ENCODE measurements at places on chromosomes 1 and 21. TPM values are rescaled to one million over a fixed set of nuclear protein-coding genes. Genes with fewer than 3 reads are reported as not detected.

GRCh38 chr21:44010429-44010828 lies 1.7 kb upstream of the TRAPPC10 start:
- no peak for DNase-seq

GRCh38 chr1:202361701-202362100 lies 13.2 kb downstream of the PPP1R12B start:
- DNase-seq = no peak

DNA sequence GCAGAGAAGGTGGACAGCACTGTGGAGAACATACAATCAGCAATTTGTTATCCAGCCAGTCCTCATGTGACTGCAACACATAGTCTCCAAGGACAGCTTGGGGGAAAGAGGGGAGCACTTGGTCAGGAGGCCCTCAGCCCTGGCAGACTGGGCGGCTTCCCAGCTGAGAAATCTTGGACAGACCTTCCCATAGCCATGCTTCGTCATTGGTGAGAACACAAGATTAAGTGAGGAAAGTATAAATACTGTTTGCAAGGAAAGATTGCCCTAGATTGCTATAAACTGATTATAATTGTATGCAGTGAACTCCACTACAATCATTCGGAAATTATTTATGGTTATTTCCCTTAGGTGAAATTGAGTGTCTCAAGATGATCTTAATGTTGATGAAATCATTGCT lies 131.5 kb downstream of the LMX1A start:
- DNase-seq = no peak

GRCh38 chr1:161226759-161227158 lies 899 bp downstream of the TOMM40L start:
- DNase-seq = no peak

DNA sequence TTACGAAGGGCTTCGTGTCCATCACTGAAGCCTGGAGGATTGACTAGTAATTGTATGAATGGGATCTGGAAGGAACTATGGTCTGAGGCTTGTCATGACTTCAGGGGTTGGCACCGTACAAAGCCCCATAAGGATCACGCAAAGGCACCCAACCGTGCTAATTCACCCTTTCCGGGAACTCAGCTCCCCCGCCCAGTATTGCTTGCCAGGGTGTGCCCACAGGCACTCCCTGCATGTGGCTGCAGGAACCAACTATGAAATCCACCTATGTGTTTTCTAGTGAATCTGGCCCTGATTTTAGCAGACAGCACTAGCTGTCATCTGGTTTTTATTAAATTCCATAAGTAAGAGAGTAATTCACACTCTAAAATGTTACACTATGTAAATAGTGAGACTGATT lies 139.2 kb downstream of the TM2D1 start:
- DNase-seq = peak; percentile 8

C21orf58 gene
- total RNA-seq = 2.4 TPM

DNA sequence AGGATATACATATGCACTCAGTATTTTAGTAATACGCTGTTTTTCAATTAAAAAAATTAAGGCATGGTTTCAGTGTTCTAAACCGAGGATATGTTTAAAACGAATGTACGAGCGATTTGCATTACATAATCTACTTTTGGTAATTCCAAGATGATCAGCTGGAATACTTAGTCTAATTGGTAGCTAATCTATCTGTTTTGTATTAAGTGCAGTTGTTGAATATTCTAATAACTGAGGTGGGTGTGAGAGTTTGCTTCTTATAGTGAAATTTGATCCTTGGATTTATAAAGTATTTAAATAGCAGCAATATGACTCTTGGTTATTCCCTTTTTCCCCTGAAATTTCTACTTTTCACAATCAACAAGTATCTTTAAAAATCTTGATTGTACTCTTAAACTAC lies 1.3 kb downstream of the RNF2 start:
- DNase-seq = no peak

GRCh38 chr1:62462370-62462769 lies 25.5 kb downstream of the USP1 start:
- no peak for DNase-seq

- no peak for DNase-seq
Measured at GRCh38 chr1:48568501-48568900, 96.5 kb upstream of the SPATA6 start.

DNA sequence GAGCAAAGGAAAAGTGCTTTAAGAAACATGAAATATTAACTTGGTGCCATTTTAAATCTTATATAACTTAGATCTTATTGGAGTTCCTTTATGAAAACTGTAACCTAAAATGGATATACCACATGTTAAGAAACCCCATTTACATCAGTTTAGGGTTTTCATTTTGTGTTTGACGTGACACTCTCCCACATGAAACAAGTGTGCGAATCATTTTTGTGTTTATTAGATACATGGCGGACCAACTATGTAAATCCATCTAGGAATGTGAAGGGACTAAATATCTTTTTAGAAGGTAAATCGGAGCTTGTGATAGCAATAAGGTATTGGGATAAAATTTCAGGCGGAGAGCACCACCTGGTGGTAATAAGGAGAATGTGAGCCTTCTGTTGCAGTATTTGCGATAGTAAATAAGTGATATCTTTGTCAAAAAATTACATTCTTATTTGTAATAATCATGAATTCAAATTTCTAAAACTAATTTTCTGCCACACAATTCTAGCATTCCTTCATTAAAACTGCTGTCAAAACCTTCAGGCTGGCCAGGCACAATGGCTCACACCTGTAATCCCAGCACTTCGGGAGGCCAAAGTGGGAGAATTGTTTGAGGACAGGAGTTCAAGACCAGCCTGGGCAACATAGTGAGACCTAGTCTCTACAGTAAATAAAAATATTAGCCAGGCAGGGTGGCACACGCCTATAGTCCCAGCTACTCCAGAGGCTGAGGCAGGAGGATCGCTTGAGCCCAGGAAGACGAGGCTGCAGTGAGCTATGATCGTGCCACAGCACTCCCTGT lies 31.3 kb downstream of the SMAP2 start:
- DNase-seq = peak; percentile 56

TNFRSF14 gene
- 303 TPM for total RNA-seq

PRDM16 gene
- 0.61 TPM for total RNA-seq

DNA sequence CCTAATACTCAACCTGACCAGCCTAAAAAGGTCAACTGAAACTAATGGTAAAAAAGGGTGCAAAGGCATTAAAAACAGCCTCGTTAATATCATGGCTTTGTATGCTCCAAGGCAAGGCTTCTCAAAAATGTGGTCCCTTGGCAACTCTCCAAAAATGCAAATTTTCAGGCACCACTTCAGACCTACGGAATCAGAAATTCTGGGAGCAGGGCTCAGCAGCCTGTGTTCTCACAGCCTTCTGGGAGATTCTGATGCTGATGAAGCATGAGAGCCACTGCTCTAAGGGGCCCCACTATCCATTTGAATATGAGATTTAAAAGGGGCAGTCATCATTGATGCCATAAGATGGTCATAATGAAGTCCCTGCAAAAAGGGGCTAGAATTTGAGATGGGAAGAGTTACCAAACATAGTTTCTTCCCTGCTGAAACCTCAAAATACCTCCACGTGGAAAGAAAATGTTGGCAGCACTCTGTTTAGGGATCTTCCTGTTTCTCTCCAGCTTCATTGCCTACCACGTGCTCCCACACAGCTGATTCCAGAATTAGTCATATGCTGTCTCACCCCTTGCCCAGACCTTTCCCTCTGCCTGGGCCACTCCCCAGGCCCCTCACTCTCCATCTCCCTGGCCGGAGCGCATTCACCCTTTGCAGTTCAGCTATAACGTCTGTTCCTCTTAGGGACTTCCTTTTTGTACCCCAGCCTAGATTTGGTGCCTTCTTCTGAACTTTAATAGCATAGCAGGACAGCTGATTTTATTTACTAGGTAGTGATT lies 46.7 kb downstream of the PHC2 start:
- peak; percentile 6 for DNase-seq

CR1L gene
- not detected for total RNA-seq

DNA sequence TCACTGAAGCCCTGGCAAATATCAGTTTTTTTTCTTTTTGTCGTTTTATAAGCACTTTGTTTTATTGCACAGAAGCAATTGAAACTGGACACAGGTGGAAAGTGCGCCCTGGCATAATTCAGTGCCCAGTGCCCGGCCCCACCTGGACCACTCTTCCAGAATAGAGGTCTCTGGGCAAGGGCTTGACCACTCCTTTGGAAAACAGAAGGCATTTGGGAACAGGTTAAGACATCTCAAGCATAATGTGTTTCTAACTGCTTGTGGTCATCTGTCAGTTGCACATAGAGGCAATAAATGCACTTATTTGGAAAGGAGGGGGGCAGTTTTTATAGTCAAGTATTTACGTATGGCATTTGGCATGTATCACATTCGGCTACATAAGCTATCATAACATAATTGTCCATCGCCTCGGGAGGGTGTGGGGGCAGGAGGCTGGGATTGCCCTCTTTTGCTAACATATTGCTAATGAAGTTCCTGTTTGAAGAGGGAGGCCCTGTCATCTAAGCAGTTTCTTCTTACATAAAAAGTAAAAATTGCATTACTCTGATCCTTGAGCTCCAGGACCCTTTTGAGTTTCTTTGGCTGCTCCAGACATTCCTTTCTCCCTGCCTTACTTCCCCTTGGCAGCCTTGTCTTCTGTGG lies 14.7 kb upstream of the CD2 start:
- DNase-seq = no peak

DNA sequence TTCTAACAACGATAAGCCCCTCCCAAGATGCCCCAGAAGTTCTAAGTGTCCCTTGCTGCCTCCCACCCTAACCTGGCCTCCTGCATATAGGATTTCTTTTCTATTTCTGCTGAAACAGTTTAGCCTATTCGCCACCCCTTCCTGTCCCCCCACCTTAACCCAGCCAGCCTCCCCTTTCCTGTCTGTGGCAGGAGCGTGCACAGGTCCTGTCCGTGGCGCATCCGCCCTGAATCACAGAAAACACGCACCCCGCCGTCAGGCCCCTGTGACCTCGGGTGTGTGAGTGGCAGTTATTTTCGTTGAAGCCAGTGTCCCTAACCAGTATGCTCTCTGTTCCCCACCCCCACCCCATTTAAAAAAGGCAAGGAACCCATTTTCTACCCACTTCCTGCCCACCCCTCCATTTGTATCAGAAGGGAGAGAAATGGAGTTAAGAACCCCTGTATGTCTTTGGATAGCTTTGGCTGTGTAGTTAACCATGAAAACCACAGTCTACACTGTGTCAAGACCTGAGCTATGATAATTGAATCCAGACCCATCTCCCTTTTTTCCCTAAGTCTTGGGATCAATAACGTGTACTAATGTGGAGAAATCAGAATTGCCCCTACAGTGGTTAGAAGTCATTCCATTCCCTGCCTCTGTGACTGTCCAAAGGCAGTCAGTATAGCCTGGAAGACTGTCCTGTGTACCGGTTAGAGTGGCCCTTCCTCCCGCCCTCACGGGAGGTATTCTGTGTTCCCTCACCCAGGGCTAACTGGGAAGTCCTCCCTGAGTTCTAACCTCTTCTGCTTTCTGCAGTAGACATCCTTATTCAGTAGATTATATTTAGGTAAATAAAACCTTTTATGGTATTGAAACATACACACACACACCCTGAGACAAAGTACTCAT lies 1.8 kb downstream of the PLEKHO1 start:
- no peak for DNase-seq

DNA sequence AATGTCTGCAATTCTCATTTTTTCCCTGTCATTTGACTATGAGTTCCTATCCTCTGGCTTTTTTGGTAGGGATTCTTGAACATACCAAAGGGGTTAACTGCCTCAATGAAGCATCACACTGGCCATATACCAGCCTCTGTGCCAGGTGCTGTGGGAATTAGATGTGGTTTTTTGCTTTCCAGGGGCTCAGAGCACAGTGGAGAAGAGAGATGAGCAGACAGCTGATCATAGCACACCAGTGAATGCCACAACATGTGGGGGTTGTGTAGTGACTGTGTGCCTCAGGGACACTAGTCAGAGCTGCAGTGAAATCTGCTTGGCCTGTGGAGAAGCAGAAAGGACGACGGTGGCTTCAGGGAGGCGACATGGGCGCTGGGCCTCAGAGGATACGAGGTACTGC lies 30.8 kb downstream of the HLX start:
- no peak for DNase-seq

DNA sequence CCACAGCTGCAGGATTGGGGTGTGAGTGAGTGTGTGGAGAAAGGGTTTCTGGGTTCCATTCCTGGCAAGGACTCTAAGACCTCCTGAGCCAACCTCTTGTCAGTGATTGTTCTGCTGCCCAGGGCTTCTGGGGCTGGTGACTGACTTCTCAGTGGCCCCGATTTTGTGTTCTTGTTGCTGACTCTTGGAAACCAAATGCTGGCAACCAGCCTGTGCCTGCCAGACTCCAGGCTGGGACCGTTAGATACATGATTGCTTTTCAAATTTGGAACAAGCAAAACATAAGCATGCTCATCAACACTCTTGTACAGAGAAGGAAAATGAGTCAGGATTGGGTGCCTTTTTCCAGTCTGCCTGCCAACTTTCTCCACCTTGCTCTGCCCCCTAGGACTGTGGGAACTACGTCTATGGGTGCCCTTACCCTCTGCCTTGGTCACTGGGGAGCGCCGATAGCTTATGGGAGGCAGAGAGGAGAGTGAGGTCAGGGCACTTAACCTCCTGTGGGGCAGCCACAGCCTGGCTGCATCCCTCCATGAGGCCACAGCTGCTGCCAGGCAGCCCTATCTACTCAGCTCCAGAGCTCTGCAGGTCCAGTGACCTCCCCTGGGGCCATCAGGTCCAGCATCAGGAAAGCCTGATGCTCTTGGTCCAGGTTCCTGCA lies 39.3 kb upstream of the EPS8L3 start:
- no peak for DNase-seq

DNA sequence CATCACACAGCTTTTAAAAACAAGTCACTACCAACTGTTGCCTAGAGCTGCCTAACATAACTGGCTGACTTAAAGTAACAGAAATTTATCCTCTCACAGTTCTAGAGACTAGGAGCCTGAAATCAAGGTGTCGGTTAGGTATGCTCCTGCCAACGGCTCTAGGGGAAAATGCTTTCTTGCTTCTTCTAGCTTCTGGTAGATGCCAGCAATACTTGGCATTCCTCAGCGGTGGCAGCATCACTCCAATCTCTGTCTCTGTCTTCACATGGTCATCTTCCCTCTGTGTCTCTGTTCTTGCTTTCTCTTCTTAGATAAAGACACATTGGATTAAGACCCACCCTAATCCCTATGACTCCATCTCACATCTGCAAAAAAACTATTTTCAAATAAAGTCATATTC lies 51.5 kb downstream of the DMRTA2 start:
- no peak for DNase-seq

GRCh38 chr1:223201967-223202366 lies 58.9 kb upstream of the TLR5 start:
- DNase-seq = no peak

DNA sequence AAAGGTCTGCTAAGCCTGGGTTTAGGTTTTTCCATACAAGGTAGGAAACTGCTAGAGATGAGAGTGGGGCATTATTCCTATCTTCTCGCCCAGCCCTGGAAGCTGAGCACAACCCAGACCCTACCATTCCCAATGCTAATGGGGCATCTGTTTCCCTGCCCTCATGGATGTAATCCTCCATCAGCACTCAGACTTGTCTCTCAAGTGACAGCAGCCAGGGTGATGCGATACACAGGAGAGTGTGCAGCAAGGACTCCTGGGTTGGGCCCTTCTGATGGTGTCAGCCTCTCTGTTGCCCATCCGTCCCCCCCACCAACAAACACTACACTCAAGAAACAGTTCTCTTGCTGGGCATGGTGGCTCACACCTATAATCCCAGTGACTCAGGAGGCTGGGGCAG lies 5.9 kb upstream of the INPP5B start:
- no peak for DNase-seq

DPT gene
- total RNA-seq = not detected

- DNase-seq = peak; percentile 37
Measured at GRCh38 chr1:28129150-28129549, 40.7 kb upstream of the EYA3 start.

CFHR2 gene
- total RNA-seq = not detected

All from SK-MEL-5 (cell line).